ENCODE measurements at places on chromosomes 7 and 10. TPM values are rescaled to one million over a fixed set of nuclear protein-coding genes. Genes with fewer than 3 reads are reported as not detected.

CXCL12 gene
- 5.3 TPM for total RNA-seq

SH2D4B gene
- total RNA-seq: 0.15 TPM

SPDYE8 gene
- not detected for total RNA-seq

GRCh38 chr7:155459700-155460461, 2.0 kb downstream of the EN2 start:
- H3K27ac ChIP-seq: no peak overlapping the region
- no peaks in the 10 kb centered on the region for H3K36me3 ChIP-seq

- H3K36me3 ChIP-seq: no peaks in the 10 kb centered on the region
- peak overlapping the region; percentile 62 for H3K4me3 ChIP-seq
- DNase-seq: peak; percentile 89
- H3K27me3 ChIP-seq: peaks cover 4% of the 10 kb centered on the region
- H3K27ac ChIP-seq: peak overlapping the region; percentile 65
Observed at GRCh38 chr7:33904681-33905388, 504 bp upstream of the BMPER start.

GRCh38 chr7:8389593-8390261, 43.7 kb upstream of the NXPH1 start:
- H3K36me3 ChIP-seq: no peaks in the 10 kb centered on the region
- no peak overlapping the region for H3K27ac ChIP-seq
- no peak for DNase-seq
- H3K27me3 ChIP-seq: no peaks in the 10 kb centered on the region

DNA sequence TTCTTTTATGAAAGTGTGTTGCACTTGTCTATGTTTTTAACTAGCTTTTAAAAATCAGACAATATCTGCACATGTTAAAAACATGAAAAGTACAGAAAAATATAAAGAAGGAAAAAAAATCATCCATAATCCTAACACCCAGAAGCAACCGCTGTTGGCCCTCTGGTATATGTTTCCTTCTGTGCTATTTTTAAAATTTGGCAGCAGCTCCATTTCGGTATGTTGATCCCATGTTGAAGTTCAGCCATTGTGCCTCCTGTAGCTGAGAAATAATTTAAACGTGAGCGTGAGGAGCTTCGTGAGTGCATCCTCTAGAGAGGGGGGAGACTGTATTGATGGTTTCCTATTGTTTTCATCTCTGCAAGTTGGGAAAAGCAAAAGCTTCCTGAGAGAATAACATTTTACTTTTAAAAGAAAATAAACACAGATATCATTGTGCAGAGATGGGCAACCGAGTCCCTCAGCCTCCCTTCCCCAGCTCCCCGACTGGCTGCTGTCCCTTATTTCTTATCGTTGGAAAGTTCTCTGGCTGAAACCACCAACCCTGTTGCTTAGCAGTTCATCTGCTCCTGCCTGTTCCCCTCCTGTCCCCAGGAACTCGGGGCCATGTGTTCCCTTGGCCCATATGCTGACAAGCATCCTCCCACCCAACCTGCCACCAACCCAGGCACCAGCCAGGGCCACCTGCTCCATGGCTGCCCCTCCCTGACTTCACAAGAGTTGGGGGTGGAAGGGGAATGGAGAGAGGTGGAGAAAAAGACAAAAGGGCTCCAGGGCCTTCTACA, 499.1 kb upstream of the PODXL start:
- H3K27me3 ChIP-seq: no peaks in the 10 kb centered on the region
- no peak overlapping the region for H3K27ac ChIP-seq
- H3K36me3 ChIP-seq: no peaks in the 10 kb centered on the region
- no peaks in the 10 kb centered on the region for H3K4me1 ChIP-seq

GRCh38 chr10:49579621-49580020, 30.5 kb upstream of the SLC18A3 start:
- no peaks in the 10 kb centered on the region for H3K36me3 ChIP-seq
- DNase-seq: no peak
- H3K27me3 ChIP-seq: no peaks in the 10 kb centered on the region
- no peak overlapping the region for H3K4me3 ChIP-seq
- H3K4me1 ChIP-seq: no peaks in the 10 kb centered on the region

GRCh38 chr7:2820508-2820934, 23.6 kb downstream of the GNA12 start:
- no peak overlapping the region for H3K4me3 ChIP-seq
- DNase-seq: peak; percentile 89
- H3K4me1 ChIP-seq: peaks cover 82% of the 10 kb centered on the region
- H3K36me3 ChIP-seq: no peaks in the 10 kb centered on the region

DNA sequence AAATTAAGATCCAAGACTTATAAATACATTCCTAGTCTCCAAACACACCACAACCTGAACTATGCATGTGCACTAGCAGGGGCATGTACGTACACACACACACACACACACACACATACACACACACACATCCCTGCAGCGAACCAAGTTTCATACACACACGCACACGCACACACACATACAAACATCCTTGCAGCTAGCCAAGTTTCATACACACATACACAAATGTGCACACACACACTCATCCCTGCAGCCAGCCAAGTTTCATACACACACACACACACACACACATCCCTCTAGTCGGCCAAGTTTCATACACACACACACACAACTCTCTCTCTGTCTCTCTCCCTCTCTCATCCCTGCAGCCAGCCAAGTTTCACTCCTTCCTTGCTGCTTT, 82.7 kb upstream of the WIPF3 start:
- no peak for DNase-seq
- H3K27ac ChIP-seq: no peak overlapping the region
- H3K27me3 ChIP-seq: no peaks in the 10 kb centered on the region
- no peak overlapping the region for H3K4me3 ChIP-seq

DNA sequence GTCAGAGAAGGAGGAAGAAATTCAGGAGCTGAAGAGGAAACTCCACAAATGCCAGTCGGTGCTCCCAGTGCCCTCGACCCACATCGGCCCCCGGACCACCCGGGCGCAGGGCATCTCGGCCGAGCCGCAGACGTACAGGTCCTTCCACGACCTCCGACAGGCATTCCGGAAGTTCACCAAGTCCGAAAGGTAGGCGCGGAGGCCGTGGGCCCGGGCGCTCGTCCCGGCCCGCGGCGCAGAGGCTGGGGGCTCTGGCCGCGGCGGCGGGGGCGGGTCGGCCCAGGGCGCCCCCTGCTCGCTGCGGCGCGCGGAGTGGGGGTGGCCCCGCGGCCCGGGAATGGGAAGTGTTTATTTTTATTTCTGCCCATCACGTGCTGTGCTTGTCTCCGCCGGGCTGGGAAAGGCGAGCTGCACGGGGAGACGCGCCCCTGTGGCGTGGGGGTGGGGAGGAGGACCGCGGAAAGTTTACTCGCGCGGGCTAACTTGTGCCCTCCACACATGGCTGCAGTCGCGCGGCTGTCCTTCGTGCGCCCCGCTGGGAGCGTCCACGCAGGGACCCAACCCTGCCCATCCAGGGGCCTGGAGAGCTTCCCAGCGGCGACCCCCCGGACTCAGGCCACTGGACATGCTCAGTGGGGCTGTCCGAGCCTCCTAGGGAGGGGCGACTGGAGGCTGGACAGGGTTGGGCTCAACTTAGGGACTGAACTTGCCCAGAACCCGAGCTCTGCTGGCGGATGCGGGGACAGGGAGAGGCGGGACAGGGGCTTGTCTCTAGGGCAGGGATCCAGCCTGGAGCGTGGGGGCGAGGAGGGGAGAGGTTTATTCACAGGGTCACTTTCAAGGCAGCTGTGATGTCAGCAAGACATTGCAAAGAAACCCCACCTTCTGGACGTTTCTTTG, 82.6 kb upstream of the PRKG1 start:
- peak overlapping the region; percentile 86 for H3K27ac ChIP-seq
- H3K4me3 ChIP-seq: peak overlapping the region; percentile 69

DNA sequence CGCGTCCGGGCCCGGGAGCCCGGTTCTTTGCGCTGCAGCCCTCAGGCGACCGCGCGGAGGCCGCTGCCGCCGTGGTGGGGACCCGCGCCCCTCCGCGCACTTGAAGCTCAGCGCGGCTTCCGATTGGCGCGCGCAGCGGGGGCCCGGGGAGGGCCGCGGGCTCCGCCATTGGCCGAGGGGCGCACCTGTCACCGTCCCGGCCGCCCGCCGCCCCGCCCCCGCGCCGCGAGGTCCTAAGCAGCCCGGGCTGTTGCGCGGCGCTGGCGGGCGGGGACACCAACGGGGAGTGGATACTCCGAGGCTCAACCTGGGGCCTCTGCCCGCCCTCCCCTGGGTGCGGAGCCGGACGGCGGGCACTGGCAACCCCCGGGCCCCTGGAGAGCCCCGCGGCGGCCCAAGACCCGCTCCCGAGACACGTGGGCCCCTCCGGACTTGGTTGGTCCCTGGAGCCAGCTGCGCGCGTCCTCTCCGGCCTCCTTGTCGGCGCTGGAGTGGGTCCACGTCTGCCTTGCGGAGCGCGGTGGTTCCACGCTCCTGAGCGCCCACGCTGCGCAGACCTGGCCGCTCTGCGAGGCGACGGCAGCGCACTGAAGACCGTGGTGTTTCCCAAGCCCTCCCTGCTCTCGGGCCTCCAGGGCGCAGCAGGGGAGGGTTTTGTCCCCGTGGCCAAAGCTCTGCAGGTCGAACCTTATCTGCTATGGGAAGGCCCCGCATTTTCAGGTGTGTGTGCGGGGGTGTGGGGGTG, at the start of gene MNX1:
MNX1 (minus strand) TSS at position 76 of the 745 bp plus-strand sequence. CDS start 313 bp downstream, outside the sequence.
- peak; percentile 70 for DNase-seq
- H3K27me3 ChIP-seq: no peaks in the 10 kb centered on the region
- peaks cover 14% of the 10 kb centered on the region for H3K4me1 ChIP-seq
- no peak within 1 kb of the TSS for H3K27ac ChIP-seq
- no peaks in the 10 kb centered on the region for H3K36me3 ChIP-seq

DNA sequence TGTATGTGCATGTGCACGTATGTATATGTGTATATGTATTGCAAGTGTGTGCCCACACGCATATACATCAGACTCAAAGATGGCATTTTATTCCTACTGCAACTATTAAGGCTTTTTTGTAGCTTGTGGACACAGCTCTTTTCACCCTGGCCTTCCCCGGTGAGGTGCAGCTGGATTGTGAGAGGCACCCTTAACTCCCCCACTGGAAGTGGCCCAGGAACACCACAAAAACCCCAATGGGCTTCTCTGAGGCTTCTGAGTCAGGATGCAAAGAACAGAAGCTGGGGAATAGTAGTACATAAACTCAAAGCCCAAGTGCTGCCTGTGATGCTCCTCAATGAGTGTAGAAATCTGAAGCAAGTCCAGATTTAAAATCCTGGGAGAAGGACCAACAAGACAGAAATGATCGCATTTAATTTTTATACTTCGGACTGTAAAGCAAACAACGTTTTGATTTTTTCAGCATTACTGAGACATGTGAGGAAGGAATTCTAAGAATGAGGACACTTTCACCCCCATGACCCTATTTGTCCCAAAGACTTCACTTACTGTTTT, 369.2 kb upstream of the MGMT start:
- peak; percentile 3 for DNase-seq
- H3K4me3 ChIP-seq: no peak overlapping the region
- H3K4me1 ChIP-seq: peaks cover 3% of the 10 kb centered on the region

- peaks cover 6% of the 10 kb centered on the region for H3K27me3 ChIP-seq
- peak overlapping the region; percentile 19 for H3K4me3 ChIP-seq
- H3K36me3 ChIP-seq: no peaks in the 10 kb centered on the region
- DNase-seq: peak; percentile 93
Observed at GRCh38 chr7:44309271-44310091, 15.9 kb downstream of the CAMK2B start.

DNA sequence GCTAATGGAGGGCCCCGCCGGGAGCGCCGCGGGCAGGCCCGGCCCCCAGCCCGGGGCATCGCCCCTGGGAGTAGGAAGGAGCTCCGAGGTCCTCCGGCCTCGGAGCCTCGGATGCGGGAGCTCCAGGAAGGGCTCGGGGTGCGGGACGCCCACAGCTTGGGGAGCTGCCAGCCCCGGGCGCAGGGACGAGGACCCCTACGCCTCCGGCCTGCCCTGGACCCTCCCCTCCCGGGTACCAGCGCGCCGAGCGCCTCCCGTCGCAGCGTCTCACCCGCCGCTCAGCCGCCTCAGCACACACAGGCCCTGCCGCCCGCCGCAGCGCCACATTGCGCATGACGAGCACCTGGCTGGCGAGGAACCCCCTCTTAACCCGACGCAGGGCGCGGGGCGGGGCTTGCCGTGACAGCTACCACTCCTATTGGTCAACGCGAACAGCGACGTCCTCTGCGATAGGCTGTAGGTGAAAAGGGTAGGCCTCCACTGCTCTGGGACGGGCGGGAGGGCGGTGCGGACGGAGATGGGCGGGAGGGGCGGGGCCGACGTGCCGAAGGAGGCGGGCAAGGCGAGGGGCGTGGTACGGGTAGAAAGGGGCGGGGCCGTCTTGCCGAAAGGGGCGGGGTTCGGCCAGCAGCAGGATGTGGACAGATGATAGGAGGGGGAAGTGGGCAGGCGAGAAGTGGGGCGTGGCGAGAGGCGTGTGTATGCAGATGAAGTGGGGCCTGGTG, at the start of gene PITRM1:
PITRM1 (minus strand) TSS at position 337 of the 725 bp plus-strand sequence; CDS start at position 327, 10 bp downstream.
- peak within 1 kb of the TSS; percentile 96 for H3K4me3 ChIP-seq
- H3K36me3 ChIP-seq: peaks cover 4% of the 10 kb centered on the region
- H3K4me1 ChIP-seq: peaks cover 15% of the 10 kb centered on the region
- H3K27me3 ChIP-seq: no peaks in the 10 kb centered on the region
- H3K27ac ChIP-seq: peak within 1 kb of the TSS; percentile 88
- peak; percentile 100 for DNase-seq

DNA sequence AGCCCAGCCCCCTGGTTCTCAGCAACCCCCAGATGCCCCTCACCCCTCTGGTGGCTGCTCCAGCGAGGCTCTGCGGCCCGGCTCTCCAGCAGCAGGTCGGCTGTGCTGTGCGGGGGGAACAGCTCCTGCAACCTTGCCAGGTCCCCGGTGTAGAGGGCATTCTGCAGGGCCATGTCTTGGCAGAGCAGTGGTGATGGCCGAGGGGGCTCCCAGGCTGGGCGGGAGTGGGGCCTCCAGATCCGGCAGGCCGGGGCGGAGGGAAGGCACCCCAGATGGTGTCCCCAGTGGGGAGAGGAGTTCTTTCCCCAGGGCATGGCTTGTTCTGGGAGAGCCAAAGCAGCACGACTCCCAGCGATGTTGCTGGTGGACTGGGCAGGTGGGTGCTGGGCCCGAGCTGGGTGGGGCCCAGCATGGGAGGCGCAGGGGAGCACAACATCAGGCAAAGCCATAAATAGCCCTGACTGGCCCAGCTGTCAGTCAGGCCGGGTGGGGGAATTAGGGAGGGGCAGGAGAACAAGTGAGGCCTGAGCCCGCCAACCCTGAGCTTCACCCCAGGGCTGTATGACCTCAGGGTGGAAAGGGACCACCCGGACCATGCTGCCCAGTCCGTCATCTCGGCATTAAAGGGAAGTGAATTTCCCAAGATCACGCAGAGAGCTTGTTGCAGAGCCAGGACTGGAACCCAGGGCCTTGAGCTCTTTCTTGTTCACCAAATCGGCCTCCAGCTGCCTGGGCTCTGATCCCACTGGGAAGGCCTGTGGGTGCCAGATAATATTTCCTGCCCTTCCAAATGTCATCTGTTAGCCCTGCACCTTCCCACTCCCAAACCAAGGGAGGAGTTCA, 580 bp upstream of the ASB10 start:
- H3K27ac ChIP-seq: no peak overlapping the region
- no peak overlapping the region for H3K4me3 ChIP-seq
- DNase-seq: no peak
- no peaks in the 10 kb centered on the region for H3K4me1 ChIP-seq

DNA sequence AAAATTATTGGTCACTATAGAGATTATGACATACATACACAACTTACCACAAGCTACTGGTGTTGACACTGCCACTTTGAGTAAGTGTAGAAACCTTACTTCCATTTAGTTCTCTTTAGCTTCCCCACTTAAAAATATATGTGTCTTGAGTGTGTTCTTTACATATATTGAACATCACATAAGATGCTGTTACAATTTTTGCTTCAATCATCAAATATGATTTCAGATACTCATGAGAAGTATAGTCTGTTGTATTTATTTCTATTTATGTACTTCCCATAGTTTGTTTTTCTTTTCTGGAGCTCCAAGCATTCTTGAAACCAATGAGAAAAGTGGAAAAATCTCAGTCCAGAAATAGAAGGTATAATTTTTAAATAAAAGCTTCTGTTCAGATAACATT, 102.7 kb upstream of the SDK1 start:
- no peak overlapping the region for H3K4me3 ChIP-seq
- no peaks in the 10 kb centered on the region for H3K27me3 ChIP-seq
- H3K4me1 ChIP-seq: no peaks in the 10 kb centered on the region
- no peak for DNase-seq
- H3K36me3 ChIP-seq: no peaks in the 10 kb centered on the region
- no peak overlapping the region for H3K27ac ChIP-seq
